ENCODE measurements at places on chromosomes 4 and X.
A peak's percentile ranks its signal among the peaks of the same experiment; 100 is the strongest.

DNA sequence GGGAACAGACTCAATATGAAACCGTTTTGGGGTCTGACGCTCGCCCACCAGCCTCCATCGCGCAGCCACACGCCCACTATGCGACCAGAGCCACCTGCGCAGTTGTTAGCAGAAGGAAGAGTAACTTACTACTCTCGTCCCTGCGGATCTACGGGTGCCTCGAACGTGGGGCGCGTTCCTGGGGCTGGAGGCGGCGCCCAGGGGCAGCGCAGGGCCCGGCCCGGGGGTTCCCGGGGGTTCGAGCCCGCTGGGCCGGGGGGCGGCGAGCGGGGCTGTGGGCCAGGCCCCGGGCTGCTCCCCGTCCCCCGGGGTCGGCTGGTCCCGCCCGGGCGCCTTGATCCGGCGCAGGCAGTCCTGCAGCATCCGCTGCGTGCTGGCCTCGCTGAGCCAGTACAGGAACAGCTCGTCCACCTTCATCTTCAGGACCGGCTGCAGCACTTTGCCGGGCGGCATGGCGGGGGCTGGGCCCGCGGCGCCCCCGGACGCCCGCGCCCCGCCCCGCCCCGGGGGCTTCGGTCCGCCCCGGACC, 404 bp downstream of the PPP2R3B start:
- DNase-seq: peak; percentile 41

- DNase-seq: no peak
These were observed 135.8 kb downstream of the HS6ST2 start for GRCh38 chrX:132822634-132823012.

DNA sequence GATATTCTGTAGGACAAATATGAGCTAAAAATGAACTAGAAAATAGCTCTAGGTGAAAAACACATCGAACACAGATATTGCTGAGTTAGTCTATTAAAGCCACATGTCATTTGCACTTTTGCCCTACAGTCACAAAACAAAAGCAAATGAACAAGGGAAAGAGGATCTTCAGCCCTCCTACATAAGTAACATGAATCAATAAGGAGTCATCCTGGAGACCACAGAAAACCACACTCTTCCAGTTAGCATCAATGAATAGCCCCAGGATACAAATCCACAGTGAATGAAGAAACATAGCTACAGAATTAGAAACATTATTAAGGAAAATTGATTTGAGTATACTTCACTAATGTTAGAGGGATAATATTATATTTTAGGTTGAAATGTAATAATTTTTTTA, 311.4 kb downstream of the MAPK10 start:
- no peak for DNase-seq

GRCh38 chr4:184934184-184934583, 84.1 kb upstream of the HELT start:
- DNase-seq: no peak

DNA sequence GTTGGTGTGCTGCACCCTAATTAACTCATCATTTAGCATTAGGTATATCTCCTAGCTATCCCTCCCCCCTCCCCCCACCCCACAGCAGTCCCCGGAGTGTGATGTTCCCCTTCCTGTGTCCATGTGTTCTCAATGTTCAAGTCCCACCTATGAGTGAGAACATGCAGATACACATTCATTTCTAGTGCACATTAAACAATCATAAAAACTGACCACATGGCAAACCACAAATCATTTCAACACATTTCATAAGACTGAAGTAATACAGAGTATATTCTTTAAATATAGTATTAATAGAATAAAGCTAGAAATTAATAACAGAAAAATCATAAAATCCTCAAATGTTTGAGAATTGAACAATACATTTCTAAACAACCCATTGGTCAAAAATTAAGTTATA, 34.1 kb downstream of the PRKG2 start:
- DNase-seq: no peak

GRCh38 chrX:134685668-134686067, 27.4 kb upstream of the PLAC1 start:
- no peak for DNase-seq

DNA sequence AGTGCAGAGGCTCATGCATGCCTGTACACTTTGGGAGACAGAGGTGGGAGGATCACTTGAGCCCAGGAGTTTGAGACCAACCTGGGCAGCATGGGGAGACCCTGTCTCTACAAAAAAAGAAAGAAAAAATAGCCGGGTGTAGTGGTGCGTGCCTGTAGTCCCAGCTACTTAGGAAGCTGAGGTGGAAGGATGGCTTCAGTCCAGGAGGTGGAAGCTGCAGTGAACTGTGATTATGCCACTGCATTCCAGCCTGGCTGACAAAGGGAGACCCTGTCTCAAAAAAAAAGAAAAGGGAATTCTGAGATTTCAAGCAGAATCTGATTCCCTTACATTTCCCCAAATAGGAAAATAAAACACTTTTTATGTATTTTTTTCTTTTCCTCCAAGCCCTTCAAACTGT, 83.5 kb downstream of the SYNPO2 start:
- no peak for DNase-seq

GRCh38 chrX:57587607-57588006, 4.2 kb upstream of the ZXDB start:
- no peak for DNase-seq
